Epithelial cell of prostate (primary cell): ENCODE measurements at places on chromosomes 3 and 15.

DNA sequence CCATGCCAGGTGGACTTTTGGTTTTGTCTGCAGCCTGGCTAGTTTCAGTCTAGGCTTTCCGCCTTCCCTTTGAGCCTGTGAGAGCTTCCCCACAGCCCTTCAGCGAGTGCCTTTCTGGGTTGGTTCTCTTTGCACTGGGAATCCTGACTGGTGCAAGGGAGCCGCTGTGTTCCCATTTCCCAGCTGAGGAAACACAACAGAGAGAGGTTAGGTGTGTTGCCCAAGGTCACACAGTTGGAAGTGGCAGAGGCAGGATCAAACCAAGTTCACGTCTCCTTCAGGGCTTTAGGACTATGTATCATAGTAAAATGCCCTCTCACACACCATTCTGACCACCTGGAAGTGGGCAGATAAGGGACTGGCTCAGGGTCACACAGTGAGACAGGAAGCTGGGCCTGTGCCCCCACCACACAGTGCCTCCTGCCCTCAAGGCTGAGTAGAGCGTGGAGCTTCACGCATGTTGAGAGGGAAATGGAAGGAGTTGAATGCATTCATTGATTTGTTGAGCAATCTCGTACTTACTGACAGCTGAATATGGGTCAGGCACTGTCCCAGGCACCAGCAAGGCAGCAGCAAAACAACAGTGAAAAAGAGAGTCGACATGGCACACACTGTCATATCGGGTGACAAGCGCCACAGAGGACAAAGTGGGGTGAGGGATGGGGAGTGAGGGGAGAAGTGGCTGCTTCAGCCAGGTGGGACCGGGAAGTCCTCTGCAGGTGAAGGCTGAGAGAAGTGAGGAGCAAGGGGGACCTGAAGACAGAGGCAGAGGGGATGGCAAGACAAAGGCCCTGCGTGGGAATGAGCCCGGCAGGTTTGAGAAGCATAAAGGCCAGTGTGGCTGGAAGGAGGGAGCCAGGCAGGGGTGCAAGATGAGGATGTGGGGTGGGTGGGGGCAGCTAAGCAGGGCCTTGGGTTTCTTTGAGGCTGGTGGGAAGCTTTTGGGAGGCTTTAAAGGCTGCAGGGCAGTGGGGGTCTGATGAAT lies 12.3 kb upstream of the ANPEP start:
- no peak for DNase-seq

DNA sequence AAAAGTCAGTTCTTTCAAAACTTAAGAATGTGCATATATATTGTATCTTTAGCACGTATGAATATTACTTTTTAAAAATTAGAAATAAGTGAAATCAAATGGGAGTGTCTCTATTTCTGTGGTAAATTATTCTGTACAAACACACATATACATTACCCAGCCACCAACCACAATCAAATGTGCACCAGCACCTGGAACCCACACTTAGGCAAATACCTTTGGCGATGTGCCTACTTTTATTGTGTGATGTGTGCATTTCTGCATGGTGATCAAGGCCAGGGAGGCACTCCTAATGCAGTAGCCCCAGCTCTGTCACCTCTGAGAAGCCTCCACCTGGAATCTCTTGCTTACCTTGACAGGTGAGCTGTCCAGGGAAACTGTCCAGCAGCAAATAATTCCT lies 76.9 kb downstream of the PIK3R4 start:
- no peak for DNase-seq

DNA sequence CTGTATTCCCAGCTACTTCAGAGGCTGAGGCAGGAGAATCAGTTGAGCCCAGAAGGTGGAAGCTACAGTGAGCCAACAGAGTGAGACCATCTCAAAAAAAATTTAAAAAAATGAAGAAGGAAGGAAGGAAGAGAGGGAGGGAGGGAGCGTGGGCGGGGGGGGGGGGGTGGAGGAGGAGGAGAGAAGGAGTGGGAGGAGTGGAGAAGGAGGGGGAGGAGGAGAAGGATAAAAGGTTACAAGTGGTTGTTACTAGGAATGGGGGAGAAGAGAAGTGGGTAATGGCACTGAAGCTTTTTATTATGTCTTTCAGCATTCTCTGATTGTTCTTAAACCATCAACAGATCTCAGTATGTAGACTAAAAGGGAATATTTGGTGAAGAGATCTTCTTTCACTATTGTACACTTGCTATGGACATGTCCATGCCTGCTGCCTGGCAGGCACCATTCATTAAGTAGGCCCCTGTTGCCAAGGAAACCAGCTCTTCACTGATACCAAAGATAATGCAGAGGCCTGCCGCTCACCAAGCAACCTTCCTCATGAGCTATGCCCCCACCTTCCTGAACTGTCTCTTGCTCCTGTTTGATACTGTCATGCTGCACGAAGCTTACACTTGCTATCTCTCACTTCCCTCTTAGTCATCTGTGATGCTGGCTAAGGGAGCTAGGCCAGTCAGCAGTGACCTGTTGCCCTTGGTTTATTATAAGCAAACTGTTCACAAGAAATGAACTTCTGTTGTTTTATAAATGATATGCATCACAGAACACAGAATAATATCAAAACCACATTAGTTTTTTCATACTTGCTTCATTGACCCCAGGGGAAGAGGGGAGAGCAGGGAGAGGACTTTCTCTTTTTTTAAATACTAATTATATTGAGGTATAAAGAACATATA lies 23.1 kb downstream of the EPM2AIP1 start:
- peak; percentile 91 for DNase-seq

DNA sequence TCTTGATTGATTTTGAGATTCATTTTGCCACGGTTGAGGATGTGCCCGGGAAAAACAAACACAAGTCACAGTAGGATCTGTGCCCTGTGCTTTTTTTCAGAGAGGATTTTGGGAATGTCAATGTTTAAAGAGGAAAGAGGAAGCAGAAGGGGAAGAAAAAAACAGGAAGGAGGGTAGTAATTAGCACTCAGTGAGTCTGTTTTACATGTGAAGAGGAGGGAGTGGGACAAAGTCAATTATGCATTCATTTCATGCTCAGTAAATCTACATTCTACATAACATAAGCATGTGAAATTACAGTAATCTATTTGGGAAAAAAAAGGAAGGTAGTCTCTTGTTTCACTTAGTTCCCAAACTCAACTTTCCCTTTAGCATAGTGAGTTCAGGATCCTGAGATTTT lies 18.3 kb upstream of the CD200 start:
- DNase-seq: no peak

DNA sequence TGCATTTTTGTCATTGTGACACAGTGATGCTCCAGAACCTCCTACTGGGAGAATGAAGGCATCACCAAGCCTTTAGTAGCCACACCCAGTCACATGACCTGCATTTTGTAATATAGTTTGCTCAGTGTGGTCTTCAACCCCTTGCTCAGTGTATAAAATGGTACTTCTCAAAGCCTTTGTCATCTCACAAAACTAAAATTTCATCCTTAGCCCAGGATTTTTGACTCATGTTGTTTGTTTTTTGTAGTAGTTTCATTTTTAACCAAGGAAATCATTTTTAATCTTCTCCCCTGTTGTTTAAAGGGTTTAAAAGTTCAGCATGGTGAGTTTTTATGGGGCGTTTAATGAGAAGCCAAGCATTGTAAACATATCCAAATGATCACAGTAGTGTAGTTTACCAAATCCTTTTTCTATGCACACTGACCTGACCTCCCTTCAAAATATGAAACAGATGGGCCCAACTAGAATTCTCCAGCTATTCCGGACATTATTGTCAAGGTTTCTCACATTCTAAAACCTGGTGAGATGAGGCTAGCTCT lies 123.5 kb upstream of the IL12A start:
- DNase-seq: no peak

DNA sequence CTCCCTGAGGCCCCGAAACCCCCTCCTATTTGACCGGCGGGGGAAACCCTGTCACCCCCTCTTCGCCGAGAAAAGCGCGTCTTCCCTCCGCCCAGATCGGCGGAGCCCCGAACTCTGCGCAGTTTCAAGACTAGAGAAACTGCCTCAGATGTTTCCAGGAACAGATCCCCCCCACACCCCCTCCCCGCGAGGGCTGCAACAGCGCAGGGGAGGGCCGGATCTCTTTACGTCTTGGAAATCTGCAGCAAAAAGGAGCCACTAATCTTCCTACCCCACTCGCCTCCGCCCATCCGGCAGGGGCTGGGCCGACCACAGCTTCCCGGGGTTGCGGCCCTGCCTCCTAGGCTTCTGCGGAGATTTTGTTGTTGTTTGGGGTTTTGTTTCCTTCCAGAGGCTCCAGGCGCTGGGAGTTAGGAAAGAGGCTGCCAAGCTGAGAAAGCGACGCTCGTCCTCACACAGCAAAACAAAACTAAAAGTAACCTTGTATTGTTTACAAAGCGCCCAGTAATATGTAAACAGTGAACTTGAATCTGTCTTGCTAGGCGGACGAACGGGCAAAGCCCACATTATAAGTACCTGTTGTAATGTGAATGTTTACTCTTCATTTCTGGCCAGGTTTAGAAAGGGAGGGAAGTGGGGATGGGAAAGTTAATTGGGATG lies 2.2 kb downstream of the FOXB1 start:
- DNase-seq: no peak

GRCh38 chr3:73580343-73580742 lies 44.4 kb downstream of the PDZRN3 start:
- DNase-seq: peak; percentile 95

DNA sequence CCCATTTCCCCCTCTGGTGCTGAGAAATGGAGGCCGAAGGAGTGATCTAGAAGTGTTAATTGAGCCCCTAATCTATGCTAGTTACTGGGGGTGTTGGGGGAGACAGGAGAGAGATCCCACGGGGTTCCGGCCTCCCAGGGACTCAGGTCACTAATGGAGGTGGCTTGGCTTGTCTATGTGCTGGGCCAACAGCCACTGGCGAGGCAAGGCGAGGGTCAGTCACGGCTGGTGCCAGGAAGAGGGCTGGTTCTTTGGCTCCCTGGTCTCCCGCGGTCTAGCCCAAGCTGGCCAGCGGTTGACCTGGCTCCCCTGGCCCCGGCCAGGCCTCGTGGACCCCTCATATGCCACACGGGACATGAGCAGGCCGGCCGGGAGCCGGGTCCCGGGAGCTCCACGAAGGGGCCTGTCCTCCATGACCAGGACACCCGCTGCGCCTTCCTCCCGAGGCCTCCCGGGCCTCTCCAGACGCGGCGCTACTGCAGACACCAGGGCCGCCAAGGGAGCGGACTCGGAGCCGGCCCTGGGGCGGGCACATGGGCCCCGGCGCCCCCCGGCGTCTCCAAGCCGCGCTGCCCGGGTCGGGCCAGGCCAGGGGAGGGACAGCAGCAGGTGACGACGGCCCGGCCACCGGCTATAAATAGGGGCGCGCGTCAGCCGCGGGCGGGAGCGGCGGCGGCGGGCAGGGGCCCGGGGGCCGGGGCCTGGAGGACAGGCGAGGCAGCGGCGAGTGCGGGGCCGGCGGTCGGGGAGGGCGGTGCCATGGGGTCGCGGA lies at the start of gene ALPK3:
Gene ALPK3, plus strand, starts transcription at position 663 of the 772 bp plus-strand sequence. Its CDS starts 97 bp downstream, at position 760.
- DNase-seq: no peak

DNA sequence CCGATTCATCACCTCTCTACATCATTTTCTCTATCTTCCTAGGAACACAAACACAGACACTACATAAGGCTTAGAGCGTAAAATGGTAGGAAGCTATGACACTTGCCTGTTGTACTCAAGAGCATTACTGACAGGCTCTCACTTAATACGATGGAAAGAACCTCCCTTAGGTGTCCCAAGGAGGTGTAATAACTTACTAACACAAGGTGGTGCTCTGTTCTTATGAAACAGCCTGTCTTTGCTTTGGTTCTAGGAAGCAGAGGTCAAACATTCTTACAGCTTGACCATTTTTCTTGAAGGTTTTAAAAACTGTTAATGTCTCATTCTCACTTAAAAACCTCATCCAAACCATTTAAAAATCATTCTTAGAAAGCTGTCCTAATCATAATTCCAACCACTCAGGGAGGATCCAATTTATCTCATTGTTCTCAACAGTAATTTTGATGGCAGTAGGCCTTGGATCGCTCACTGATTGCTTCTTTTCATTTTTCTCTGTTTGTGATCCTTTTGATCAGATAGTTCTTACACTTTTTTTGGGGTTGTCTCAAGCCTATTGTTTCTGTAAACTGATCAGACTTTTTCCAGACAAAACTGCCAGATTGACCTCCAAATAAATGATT lies 317.8 kb upstream of the AGTR1 start:
- no peak for DNase-seq

DNA sequence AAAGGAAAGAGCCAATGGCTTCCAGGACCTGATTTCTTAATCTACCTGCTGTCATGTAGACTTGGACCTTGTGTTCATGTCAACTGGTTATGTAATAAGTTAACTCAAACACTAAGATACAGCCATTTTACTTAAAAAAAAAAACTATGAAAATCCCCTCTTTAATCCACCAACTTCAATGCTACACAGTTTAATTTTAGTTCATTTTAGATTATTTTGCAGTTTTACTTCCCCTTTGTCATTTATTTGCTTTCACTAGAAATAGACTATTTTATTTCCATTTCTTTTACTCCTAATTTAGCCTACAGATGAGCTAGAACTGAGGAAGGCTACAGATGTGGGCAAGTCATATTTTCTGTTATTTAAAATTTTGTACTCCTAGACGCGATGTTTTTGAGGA lies 10.7 kb upstream of the DNAJC13 start:
- no peak for DNase-seq

DNA sequence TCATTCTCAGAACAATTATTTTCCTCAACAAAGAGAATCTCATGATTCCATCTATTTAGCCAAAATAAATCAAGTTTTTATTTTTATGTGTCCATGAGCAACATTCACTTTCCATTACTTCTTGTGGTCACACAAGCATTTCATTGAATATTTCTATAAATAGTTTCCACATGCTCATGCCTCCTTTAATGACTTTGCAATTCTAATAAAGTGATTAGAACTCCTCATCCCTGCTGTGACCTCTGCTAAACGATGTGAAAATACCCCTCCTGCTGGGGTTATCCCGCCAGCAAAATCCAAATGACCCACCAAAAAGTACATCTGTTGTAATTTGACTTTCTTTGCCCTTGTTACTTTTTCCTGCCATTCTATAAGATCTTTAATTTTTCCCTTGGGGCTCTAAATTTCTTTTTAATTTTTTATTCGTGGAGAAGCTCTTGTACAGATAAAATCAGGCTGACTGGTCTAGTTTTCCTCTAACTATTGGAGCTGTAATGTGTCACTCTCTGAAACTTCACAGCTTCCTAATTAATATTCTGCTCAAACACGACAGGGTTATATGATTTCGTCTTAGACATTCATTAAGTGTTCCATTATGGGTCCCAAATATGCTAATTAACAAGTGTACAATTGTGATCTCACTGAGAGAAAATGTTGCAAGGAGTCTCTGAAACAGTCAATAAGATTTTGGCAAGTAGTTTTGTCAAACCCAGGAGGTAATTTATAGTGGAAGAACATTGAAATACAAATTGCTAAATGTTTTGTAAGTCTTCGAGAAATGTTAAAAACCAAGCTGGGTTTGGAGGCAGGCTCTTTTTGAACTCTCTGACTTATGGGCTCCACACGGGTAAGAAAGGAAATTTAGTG lies 533.1 kb upstream of the NAALADL2 start:
- DNase-seq: no peak
